ENCODE measurements at places on chromosomes 3 and 15.

DNA sequence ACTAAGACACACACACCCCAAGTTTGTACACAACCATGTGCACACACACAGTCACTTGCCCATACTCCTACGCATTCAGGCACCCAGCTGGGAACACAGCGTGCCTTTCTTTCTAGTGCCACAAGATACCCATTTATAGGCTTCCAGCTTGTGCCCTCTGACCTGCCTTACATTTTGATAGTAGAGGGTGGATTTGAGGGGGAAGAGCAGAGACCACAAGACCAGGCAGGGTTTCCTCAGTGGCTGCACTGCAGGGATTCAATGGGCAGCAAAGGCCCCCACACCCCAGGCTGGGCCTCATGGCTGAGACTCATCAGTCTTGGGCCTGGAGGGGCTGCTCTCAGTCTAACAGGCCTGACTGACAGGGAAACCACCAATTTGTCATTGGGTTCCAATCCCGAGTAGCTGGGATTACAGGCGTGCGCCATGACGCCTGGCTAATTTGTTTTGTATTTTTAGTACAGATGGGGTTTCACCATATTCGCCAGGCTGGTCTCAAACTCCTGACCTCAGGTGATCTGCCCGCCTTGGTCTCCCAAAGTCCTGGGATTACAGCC lies 18.8 kb upstream of the ANKDD1A start:
- peak; percentile 64 for DNase-seq

DNA sequence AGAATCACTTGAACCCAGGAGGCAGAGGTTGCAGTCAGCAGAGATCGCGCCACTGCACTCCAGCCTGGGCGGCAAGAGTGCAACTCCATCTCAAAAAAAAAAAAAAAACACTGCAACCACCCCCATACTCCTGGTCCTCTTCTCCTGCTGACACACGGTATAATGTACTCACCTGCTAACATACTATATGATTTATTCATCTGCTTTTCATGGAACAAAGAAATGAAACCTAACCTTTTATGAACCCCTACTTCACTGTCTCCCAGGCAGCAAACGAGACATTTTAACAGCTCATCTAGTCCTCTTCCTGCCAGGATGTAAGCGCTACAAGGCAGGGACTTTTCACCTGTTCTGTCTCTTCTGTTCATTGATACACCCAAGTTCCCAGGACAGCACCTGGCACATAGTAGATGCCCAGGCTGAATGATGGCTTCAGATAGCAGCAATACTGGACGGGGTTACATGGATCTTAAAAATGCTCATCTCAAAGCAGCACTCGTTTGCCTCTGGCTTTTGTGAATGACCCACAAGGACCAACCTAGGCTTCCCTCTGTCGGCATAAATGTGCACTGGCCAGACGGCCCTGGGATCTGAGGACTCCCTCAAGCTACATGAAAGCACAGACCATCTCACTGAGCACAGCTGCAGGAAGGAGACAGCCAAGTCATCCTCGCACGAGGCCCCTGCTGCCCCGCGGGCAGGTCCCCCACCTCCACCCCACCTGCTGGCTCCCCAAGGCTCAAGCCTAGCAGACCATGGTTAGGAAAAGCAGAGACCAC lies 20.3 kb downstream of the XXYLT1 start:
- no peak for DNase-seq

- DNase-seq = no peak
Measured at GRCh38 chr3:51522273-51522962, 16.1 kb upstream of the RAD54L2 start.

- DNase-seq = no peak
Measured at GRCh38 chr3:123431658-123432324, 17.1 kb downstream of the ADCY5 start.
